ENCODE measurements at places on chromosomes 4 and X.

DNA sequence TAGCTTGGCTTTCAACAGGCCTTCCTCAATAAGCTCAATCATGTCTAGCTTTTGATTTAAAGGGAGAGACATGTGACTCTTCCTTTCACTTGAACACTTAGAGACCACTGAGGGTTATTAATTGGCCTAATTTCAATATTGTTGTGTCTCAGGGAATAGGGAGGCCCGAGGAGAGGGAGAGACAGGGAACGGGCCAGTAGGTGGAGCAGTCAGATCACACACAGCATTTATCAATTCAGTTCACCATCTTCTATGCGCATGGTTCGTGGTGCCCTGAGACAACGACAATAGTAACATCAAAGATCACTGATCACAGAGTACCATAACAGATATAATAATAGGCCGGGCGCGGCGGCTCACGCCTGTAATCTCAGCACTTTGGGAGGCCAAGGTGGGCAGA lies 17.8 kb downstream of the ZNF81 start:
- no peak for DNase-seq

- no peak for DNase-seq
These were observed 1322.5 kb downstream of the PCDH7 start for GRCh38 chr4:32042486-32043247.

DNA sequence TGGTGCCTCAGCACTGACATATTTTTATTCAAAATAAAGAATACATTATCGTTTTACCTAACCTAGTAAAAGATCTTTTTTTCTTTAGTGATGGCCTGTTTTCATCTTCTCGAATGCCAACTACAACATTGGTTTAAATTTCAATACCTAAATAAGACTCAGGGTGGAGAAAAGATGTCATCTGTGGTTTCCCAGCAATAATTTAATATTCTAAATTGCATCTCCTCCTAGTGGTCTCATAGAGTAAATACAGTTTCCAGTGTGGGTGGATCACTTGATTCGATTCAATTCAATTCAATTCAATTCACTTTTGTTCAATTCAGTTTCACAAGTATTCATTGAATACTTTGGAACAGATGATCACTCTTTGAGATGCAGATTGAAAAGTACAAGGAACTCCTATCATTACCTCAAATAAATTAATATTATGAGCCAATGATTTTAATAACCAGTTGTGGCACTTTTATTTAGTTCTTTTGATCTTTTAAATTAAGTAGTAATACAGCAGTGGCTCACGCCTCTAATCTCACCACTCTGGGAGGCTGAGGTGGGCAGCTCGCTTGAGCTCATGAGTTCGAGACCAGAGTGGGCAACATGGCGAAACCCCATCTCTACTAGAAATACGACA lies 427.2 kb downstream of the FAT4 start:
- DNase-seq, result no peak

DNA sequence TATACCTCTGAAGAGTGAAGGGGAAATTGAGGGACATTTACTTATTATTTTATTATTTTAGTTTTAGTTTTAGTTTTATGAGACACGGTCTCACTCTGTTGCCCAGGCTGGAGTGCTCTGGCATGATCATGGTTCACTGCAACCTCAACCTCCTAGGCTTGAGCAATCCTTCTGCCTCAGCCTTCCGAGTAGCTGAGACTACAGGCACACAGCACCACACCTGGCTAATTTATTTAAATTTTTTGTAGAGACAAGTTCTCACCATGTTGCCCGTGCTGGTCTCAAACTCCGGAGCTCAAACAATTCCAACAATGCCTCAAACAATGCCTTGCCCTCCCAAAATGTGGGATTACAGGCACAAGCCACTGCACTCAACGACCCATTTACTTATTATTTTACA lies 68.4 kb upstream of the BMP2K start:
- DNase-seq, result no peak

- DNase-seq, result no peak
These were observed 22.0 kb downstream of the OR13H1 start for GRCh38 chrX:131565909-131566308.

- DNase-seq, result no peak
These were observed 486.5 kb downstream of the GRXCR1 start for GRCh38 chr4:43379016-43379415.

DNA sequence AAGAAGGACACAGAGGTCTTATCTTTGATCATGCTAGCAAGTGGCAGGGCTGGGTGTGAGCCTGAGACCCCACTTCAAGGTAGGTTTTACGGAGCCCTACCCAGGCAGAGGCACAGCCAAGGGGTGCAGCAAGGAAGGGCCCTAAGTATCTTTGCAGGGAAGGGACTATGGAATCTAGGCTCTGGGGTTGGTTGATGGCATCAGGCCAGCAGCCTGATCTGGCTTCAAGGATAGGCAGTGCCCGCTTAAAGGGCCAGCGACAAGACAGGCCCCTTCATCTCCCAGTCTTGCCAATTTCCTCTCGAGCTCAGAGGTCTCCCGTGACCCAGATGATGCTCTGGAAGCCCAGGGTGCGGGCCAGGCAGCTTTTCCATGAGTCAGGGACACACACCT lies 5.8 kb downstream of the ABLIM2 start:
- no peak for DNase-seq

DNA sequence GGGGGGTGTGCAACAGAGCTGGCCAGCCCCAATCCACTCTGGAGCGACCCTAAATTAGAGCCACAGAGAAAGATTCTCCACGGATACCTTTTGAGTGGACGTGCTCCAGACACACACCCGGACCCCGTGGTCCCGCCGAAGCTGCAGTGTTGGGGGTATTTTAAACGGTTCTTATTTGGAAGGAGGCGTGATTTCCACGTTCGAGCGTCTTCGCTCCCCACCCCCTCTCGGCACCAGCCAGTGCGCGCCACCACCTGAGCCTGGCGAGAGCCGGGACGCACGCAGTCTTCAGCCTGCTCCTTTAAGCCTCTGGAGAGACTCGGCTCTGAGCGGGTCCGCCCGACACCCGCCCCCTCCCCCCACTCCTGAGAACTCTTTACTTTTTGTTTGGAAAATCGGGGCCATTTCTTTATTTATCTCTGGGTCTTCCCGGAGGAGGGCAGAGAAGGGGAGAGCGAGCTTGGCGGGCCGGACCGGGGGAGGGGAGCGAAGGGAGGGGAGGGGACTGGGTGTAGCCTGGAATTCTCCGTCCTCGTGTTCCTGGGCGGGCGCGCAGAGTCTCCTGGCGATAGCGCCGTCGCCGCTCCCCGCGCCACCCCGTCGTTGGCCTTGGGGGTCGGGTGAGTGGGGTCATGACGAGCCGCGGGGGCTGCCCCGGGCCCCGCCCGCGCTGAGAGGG lies 668 bp upstream of the PTCHD1 start:
- no peak for DNase-seq

DNA sequence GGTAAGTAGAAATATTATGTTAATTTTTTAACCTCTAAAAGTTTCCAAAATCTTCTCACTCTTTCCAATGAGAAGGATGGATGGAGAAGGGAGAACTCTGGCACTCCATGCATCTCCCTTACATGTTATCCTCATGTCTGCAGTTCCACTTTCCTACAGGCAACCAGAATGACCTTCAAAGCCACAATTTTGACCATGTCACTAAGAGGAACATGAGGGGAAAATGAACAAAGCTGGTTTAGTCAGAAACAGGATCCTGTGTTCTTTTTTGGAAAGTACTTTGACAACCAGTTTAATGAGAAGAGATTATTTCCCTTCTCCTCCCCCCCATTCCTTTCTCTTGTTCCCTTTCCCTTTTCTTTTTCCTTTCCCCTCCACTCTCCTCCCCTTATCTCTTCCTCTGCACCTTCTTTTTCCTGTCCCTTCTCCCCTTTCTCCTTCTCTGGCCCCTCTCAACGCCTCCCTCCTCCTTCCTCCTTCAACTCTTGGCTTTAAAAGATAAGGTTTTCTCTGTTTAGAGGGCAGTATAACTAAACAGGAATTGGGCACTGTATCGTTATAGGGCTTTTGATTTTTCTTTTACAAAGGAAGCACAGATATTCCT lies 42.5 kb downstream of the DTHD1 start:
- DNase-seq, result no peak

DNA sequence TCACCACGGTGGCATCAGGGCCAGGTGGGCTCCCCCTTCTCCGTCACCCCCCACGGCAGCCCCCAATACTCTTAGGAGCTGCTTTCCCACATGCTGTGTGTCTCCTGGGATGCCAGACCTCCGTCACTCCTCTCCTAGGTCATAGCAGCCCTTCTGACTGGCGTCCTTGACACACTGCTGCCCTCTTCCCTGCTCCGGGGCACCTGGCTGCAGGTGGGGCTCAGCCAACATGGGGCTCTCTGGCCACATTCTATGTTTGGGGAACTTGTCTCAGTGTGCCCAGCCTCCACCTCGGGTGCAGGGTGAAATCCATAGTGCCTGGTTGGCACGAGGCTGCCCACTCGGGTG lies 13.8 kb downstream of the TMEM175 start:
- no peak for DNase-seq

All from activated T-helper 1 cell treated with anti-CD3 and anti-CD28 coated beads, Interleukin-12 subunit alpha, Interleukin-12 subunit beta, Interleukin-2, Interleukin-4 antibody, amounts not matched to agents 30 ng/mL and 10 ng/mL and 1 ng/mL, durations not matched to agents 14 hours and 24 hours and 36 hours (primary cell).